ENCODE measurements at places on chromosomes 2 and 18.

DNA sequence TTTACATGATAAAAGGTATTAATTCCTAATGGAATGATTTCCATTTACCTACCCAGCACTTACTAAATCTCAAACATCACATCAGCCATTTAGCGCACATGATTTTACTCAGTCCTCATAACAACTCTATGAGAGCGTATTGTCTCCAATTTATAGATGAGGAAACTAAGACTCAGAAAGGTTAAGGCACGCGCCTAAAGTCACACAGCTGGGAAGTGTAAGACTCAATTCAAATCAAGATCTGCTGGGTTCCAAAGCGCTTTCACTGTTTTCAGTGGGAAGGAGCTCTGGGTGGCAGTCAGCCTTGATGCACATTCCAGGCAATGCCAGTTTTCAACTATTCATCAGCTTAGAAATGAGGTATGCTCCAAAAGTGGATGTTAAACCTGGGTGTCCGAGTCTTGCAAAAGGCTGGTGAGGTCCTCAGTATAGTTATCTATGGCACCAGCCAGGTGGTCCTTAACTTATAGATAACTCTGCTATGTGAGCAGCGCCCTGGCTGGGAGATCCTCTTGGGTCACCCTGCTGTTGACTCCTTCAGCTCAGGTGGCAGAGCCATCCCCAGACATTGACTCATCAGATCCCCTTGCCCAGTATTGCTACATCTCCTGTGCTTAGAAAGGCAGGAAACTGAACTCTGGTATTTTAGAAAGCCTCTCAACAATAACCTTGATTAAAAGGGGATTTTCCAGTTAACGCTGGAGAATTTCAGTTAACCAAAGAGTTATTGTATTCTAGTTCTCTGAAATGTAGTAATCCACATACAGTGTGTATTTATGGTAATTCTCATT, 47.1 kb downstream of the SLC4A1AP start:
- DNase-seq = no peak

- DNase-seq = no peak
Measured at GRCh38 chr2:134351899-134352298, 98.0 kb downstream of the MGAT5 start.

DNA sequence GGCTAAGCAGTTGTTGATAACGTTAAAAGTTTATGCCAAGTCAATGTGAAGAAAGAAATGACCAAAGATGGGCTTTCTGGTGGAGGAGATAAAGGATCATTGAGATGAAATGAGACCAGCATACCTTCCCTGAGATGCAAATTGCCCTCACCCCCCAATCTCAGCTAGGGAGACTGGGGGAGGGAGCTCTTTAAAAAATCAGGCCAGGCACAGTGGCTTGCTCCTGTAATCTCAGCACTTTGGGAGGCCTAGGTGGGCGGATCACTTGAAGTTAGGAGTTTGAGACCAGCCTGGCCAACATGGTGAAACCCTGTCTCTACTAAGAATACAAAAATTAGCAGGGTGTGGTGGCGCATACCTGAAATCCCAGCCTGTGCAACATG, 30.9 kb upstream of the KCMF1 start:
- DNase-seq = no peak

- DNase-seq = no peak
Measured at GRCh38 chr18:5286525-5286924, 9.0 kb downstream of the ZBTB14 start.

GRCh38 chr18:73124175-73124574, 256.4 kb upstream of the NETO1 start:
- DNase-seq = no peak

DNA sequence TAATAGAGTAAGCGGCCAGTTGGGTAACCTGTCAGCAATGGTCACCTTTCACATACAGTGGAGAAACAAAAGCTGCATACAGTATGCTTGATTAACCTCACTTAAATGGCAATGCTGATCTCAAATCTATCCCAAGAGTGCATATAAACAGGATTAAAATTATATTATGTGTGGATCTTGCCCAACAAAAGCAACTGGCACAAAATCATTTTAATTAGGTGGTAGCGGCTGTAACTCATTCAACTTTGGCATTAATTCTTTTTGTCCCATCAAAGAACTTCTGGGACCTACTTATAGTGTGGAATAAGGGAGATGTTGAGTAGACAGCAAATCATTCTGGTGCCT, 167.8 kb upstream of the VRK2 start:
- DNase-seq = no peak

DNA sequence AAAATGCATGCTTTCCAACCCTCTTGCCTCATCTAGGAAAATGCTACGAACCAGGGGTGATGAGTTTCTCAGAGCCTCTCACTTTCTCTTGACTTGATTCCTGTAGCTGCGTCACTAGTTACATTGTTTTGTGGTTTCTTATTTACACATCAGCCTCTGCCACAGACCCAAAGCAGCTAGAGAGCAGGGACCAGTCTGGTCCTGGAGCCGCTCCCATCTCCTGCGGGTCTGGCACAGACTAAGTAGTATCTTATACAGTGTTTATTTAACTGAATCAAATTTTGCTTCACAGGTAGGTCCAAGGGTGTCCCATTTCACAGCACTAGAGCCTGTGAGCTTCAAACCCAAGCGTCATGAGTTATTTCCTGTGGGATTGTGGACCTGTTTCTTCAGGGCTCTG, 310.5 kb downstream of the MYCN start:
- DNase-seq = no peak

- DNase-seq = peak; percentile 39
Measured at GRCh38 chr2:29923110-29923721, 1.8 kb upstream of the ALK start.

DNA sequence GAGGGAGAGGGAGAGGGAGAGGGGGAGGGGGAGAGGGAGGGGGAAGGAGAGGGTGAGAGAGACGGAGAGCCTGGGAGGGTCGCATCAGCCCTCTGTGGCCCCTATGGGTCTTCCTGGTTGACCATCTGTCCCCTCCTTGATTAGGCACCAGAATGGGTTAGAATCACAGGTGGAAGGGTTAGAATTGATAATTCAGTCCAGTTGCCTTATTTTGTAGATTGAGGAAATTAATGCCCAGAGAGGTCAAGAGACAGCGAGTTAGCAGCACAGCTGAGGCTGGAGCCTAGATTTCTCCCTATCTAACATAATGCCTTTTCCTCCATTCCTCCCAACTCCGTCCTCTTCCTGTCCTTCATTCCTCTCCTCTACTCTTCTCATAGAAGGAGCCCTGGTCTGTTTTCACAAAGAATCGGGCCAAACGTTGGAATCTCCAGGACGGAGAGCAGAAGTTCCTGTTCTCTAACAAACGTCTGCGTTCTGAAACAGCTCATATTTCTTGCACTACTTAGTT, 338 bp upstream of the THUMPD2 start:
- no peak for DNase-seq

GRCh38 chr2:132404056-132404455, 12.5 kb upstream of the GPR39 start:
- no peak for DNase-seq

- no peak for DNase-seq
Measured at GRCh38 chr2:189821953-189822748, 37.9 kb downstream of the PMS1 start.

- DNase-seq = no peak
Measured at GRCh38 chr2:149579972-149580882, 7.3 kb downstream of the MMADHC start.

GRCh38 chr2:172058660-172059059, 26.6 kb upstream of the DLX1 start:
- DNase-seq = no peak

GRCh38 chr18:23257137-23257536, 121.9 kb downstream of the CABLES1 start:
- DNase-seq = no peak

DNA sequence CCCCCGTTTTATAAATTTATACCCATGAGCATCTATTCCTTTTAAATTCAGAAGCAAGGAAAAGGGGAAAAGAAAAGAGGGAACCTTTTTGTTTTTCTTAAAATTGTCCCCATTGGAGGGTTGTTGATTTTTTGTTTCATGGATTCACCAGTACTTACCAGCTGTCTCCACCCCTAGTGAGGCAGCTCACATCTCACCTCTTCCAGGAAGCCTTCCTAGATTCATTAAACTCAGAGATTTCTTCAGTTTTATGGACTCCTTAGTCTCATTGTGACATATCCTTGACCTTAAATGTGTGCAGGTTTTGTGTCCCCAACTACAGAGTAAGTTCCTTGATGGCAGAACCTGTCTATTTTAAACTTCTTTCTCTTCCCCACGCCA, 35.9 kb downstream of the EFR3B start:
- no peak for DNase-seq

- DNase-seq = no peak
Measured at GRCh38 chr2:160906878-160907277, 253.3 kb upstream of the TANK start.

DNA sequence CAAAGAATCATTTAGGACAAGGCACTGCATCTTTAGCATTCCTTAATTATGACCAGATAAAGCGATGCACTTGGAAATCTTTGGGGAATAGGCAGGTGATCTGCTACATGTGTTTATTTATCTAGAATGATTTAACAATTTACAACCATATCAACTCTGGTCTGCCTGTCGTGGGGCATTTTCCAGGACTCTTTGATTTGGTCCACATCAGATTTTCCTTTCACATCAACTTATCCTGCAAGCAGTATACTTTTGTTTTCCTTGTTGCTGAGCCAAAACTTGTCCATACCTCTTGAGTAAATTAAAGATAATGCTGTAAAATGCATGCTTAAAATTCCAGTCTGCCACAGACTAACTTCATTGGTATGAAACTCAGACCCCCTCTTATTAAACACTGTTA, 312.4 kb upstream of the TCF4 start:
- DNase-seq = no peak

DNA sequence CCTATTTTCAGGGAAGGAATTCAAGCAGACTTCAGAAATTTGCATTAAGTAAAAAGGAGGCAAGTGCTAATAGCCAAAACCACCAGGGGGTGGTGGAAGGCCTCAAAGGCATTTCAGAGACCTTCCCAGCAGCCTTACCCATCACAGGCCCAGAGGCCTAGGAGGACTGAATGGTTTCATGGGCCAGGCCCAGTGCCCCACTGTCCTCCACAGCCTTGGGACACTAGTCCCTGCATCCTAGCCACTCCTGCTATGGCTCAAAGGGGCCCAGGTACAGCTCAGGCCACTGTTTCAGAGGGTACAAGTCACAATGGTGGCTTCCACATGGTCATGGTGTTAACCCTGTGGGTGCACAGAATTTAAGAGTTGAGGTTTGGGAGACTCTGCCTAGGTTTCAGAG, 58.6 kb upstream of the CHAC2 start:
- DNase-seq = no peak

DNA sequence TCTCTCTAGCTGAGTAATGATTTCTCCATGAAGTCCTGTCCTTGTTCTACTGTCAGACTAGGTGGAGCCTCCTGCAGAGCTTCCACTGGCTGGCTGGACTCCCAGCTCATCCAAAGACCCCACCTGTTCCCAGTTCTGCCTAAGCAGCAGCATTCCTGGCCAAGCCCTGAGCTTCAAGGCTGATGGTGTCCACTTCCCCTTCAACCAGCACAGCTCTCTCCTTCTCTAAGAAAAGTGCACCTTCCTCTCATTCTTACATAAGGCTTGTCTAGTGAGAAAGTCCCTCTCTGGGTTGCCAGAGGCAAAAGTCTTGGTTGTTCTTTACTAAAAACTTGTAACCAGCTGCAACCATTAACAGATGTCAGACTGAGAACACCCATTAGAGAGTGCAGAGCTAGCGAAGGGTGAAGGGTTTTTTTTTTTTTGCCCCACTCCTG, 58.9 kb downstream of the CXCR4 start:
- no peak for DNase-seq

DNA sequence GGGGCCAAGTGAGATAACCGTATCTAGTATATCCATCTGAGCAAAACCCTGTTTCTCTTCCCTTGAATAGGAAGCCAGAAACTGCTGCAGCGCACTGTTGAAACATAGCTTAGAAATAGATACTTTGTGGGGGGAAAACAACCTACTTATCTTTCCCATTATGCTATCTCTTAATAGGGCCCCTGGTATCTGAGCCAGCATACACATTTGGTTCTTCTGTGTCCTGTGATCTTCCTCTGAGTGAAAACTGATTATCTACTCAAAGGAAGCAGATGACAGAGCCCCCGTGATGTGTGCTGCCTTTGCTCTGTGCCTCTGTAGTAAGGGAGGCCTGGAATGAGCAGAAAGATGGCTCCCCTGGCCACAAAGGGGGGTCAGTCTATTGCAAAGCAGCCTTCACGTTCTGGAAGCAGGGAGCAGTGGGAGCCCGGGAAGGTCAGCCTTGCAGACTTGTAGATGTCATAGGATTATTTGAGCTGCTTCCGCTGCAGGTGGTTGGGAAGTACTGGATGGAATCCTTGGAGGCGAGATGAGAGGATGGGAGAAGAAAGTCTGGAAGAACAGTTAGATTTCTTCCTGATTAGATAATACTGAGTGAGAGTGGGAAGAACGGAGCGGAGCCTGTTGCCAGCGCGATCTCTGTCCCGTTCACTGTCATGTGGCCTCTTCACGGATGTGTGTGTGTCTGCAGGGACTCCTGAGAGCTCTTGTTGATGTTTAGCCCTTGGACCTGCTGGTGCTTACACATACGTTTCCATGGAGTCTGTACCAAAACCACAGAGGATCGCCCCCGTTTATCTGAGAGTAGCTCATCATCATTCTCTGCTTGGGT, 150.1 kb downstream of the AGAP1 start:
- DNase-seq = no peak

DNA sequence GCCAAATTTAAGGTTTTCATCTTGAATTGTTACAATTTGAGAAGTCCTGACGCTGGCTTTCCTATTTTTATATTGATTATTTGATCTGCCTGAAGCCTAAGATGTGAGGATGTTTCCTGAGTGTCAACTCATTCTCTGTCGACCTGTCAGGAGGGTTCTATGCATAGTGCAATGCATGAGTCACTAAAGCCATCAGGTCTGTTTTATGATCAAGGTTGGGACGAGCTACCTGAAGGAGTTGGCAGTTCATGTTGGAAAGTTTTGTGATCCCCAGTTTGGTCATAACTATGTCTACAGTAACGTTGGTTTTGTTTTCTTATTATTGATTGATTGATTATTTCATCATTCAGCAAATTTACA, 71.2 kb downstream of the NABP1 start:
- DNase-seq = no peak

DNA sequence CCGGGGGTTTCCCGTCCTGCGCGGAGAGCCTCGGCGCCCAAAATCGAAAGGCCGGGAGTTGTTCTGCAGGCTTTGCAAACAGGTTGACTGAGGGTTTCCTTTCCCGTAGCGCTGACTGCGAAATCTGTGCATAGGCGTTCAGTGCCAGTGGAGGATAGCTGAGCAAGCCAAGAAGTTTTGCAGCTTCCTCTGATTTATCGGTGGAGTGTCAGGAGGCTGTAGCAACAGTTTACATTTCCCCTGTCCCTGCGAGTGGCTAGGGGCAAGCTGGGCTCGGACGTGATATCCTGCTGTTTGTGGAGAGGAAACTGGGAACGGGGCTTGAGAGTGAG, 694 bp downstream of the THSD7B start:
- peak; percentile 5 for DNase-seq

- DNase-seq = peak; percentile 60
Measured at GRCh38 chr2:235766278-235766677, 272.4 kb downstream of the AGAP1 start.

DNA sequence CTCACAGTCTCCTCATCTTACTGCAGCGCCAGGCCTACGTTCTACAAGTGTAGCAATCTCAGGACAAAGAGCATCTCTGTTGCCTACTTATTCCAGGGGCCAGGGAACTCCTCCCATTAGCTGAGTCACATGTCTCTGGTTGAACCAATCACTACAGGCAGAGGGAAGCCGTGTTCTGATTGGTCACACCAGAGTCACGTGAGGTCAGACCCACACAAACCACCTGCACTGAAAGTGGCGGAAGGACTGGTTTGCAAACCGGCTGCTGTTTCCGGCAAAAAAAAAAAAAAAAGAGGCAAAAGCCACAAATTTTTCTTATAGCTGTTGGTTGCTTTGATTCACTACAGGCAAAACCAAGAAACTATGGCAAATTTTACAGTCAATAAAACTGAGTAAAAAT, 21.9 kb upstream of the USP14 start:
- DNase-seq = no peak
